ENCODE measurements at places on chromosomes 5 and 9. TPM values are rescaled to one million over a fixed set of nuclear protein-coding genes. Genes with fewer than 3 reads are reported as not detected.

Gene MZB1
- 0.37 TPM for polyA plus RNA-seq

Gene ARHGEF28
- 8.2 TPM for polyA plus RNA-seq

Gene SLC34A3
- 2.5 TPM for polyA plus RNA-seq

Gene ISOC1
- polyA plus RNA-seq, result 41.2 TPM

Gene PDE6A
- 0.30 TPM for polyA plus RNA-seq

DNA sequence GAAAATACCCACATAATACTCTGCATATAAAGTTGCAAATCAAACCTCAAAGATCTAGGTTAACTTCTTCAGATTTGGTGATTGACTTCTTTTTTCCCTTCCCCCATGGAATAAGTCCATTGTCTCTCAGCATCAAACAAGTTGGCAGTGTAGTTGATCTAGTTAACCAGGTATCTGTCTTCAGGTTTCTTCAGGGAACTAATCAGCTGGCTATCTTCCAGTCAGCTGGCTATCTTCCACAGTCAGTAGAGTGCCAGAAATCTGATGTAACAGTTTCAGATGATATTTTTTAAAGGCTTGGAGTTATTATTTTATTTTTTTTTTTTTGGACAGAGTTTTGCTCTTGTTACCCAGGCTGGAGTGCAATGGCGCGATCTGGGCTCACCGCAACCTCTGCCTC, 16.8 kb downstream of the TNFSF15 start:
- DNase-seq, result no peak

DNA sequence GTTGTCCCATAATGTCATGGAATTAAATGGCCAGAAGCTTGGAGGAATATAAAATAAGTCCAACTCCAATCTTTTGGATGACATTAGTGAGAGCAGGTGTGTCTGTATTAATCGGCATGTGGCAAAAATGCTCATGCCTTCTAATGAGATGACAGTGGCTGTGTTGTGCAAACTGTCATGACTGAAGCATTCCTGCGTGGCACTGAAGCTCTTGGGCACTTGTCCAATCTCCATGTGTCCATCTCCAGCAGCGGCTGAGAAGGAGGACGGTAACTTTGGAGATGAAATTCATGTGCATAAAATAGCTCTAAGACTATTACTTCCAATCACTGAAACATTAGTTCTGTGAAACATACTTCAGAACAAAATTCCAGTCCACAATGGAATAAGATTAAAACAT, 697.5 kb upstream of the GRAMD2B start:
- DNase-seq, result no peak

GRCh38 chr5:124941051-124942049, 194.9 kb upstream of the ZNF608 start:
- no peak for DNase-seq

- DNase-seq, result no peak
These were observed 284.5 kb downstream of the RFX3 start for GRCh38 chr9:3241290-3241689.

GRCh38 chr9:108642871-108643270, 212.9 kb downstream of the ACTL7B start:
- DNase-seq, result no peak

- DNase-seq, result no peak
These were observed 1.5 kb downstream of the DIRAS2 start for GRCh38 chr9:90641086-90641485.

DNA sequence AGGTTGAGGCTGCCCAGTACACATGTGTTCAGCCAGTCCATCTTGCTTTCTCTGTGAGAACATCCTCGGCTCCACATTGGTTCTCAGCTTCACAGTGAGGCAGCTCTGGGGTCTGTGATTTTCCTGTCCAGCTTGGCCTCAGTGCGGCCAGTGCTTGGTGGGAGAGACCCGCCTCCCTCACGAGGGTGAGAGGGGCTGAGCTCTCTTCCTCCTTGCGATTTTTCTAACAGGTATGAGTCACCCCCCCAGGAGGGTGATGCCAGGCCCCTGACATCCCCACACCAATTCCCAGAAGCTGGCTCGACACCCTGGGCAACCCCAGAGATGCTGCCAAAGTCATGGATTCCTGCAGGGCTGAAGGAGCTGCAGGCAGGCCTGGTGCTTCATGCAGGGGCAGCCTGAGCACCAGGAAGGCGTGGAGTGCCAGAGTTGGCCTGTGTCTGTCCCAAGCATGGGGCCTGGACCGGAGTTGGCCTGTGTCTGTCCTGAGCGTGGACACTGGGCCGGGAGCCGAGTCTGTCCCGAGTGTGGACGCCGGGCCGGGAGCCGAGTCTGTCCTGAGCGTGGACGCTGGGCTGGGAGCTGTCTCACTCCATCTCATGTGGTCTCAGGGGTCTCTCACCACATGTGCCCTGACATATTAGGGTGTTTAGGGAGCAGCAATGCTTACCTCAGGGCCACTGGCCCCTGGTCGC, 408.6 kb upstream of the IRX4 start:
- no peak for DNase-seq

- DNase-seq, result no peak
These were observed 44.7 kb downstream of the GRIN3A start for GRCh38 chr9:101693546-101694336.

Data from right lung (tissue), 10 donors.